Smooth muscle cell of the coronary artery (primary cell): ENCODE measurements at places on chromosomes 3 and 15. TPM values are rescaled to one million over a fixed set of nuclear protein-coding genes. Genes with fewer than 3 reads are reported as not detected.

Gene TMEM212
- total RNA-seq = not detected in 2 replicates

Gene CFAP161
- 0.15 TPM in 1 of 2 replicates, not detected in the other for total RNA-seq

Gene C15orf40
- total RNA-seq = 9.9 and 15.3 TPM in 2 replicates

Gene PLS1
- under 0.01 and 2.0 TPM in 2 replicates for total RNA-seq

Gene SEMA3G
- 0.90 TPM in 1 of 2 replicates, not detected in the other for total RNA-seq

Gene SEC62
- 42.3 and 62.0 TPM in 2 replicates for total RNA-seq

Gene UROC1
- total RNA-seq = not detected in 2 replicates

Gene SLC51B
- total RNA-seq = not detected in 2 replicates

Gene DUOXA1
- 0.59 TPM in 1 of 2 replicates, not detected in the other for total RNA-seq

Gene CEMIP
- total RNA-seq = 106 and 955 TPM in 2 replicates

Gene NT5DC2
- 17.4 and 95.5 TPM in 2 replicates for total RNA-seq

Gene TMEM158
- 3.5 and 8.7 TPM in 2 replicates for total RNA-seq

Gene GOLGA6L7
- not detected in 2 replicates for total RNA-seq

Gene ABI3BP
- 1.6 and 48.2 TPM in 2 replicates for total RNA-seq

Gene GP5
- 0.83 TPM in 1 of 2 replicates, not detected in the other for total RNA-seq

Gene TMEM45A
- 48.6 and 56.3 TPM in 2 replicates for total RNA-seq

Gene BTLA
- total RNA-seq = not detected in 2 replicates

Gene C3orf62
- 0.59 and 0.90 TPM in 2 replicates for total RNA-seq

Gene RBM15B
- 17.6 and 30.9 TPM in 2 replicates for total RNA-seq

Gene LMAN1L
- total RNA-seq = not detected in 2 replicates
